ENCODE measurements at places on chromosomes 4 and X.

- DNase-seq: no peak
Measured at GRCh38 chr4:138158746-138159297, 83.3 kb downstream of the SLC7A11 start.

DNA sequence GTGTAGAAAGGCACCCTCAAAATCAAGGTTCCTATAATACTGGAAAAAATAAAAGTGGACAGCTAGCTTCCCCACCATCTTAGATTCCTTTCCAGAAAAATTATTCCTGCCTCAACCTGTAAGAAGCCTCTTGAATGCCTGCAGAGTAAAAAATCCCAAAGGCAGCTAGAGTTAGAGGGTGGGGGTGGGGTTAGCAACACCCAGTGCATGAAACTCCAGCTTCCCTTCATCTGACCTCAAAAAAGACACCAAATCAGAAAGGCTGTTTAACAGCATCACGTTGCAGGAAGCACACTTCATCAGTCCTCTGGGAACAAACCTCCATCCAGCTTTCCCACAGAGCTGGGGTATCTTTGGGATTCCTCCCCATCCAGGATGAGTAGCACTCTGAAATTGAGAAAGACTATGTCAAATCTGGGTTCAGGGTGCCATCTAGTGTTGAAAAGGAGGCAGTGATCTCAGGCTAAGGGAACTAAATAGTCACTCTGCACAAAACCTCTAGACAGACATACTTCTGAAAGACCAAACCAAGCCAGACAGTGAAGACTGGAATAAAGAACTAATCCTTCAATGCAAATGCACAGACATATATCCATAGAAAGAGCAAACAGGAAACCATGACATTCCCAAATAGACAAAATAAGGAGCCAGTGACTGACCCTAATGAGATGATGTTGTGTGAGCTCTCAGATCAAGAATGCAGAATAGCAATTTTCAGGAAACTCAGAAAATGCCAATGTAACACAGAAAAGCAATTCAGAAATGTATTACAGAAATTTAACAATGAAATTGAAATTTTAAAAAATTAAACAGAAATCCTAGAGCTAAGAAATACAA lies 97.9 kb downstream of the ARHGEF9 start:
- peak; percentile 40 for DNase-seq

DNA sequence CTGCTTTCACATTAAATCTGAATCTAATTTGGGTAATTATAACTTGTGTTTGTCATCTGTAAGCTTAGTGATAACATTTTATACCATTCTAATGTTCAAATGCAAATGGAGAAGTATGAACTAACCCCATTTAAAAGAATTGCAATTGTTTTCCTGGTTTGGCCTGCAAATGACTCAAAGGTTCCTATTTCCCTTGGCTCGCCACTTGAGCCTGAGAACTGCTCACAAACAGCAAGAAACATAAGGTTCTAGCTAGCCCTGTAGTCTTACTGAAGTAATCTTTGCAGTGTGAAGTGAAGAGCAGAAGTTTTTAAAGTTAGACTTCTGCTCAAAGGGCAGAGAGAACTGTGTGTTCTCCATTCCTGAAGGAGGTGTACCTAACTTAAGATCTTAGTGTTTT lies 27.2 kb downstream of the UPRT start:
- no peak for DNase-seq

- DNase-seq: no peak
Measured at GRCh38 chr4:26400132-26400531, 79.3 kb downstream of the RBPJ start.

GRCh38 chr4:7819446-7819845 lies 120.2 kb downstream of the AFAP1 start:
- no peak for DNase-seq

DNA sequence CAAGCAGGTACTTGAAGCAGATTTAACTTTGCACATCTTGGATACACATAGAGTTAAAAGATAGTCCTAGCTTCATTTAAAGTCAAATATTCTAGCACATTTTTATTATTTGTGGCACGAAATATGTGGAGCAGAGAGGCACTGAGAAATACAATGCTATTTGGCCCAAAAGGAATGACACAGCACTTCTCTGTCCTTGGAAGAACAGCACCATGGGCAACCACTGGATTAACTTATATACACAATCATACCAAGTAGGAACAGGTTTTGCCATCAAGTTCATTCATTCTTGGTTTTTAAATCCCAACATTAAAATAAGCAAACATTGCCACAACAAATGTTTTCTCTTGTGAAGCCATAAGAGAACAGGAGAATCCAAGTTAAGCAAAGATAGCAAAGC lies 924 bp upstream of the ENAM start:
- DNase-seq: no peak

DNA sequence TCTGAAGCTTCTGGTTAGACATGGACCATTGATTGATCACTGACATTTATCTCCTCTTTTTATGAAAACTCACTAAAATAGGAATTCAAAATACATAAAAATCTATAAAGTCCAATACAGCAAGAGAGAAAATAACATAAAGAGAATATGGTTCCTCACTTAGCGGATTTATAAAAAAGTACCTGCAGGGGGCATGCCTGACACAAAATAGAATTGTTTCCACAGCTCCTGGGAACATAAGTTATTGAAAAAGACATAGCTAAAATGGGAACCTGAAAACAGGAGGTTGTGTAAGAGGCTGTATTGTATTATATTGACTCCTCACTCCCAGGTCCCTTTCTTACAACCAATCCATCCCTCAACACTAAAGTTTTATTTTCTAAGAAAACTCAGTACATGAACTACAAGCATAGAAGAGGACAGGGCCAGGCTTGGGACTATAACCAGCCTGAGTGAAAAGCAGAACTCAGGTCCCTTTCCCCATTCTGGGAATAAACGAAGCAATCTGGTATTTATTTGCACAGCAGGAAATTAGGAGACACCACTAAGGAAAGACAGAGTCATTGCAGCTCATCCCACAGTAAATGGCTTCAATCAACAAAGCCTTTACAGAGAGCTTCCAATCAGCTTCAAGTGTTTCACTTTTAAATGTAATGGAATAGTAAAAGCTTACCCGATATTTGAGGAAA lies 121.1 kb upstream of the NDST4 start:
- DNase-seq: peak; percentile 19

DNA sequence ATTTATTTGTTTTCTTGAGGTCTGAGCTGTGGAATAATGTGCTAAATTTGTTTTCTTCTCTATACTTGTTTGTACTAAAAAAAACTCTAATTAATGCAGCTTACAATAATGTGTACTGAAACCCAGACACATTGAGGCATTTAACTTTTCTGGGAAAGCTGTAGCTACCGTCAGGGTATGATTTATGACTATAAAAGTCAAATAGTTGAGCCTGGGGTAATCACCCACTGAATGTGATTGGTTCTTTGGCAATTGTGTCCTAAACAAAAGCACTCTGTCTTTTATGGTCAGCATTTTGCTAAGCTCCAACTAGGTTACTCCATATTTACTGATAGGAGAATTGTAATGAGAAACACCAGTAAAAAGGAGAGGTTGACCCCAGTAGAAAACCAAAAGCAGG lies 65.9 kb upstream of the CBLL2 start:
- DNase-seq: no peak

- no peak for DNase-seq
Measured at GRCh38 chr4:80990851-80991250, 39.7 kb upstream of the BMP3 start.

DNA sequence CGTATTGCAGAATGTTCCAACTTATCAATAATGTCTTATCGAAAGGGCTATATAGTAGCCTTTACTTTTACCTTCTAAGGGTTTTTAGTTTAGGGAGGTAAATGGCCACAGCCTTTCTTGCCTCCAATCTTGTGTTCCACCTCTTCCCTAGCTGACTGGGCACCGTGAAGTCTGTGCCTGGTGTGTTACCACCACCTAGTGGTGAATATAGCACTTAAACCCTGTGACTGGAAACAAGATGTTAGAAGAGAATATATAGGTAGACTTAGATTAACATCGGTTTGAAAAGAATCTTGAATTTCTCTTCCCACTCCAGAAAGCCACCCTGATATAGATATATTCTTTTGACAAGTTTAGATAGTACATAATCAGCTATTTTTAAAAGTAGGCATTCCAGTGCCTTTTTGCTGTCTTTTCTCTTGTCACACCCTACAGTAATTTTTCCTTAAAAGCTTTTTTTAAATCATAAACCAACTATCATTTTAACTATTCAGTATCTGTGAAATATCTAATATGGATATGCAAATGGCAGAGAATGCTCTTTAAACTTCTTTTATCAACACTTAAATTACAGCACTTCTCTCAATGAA lies 27.8 kb upstream of the ADH7 start:
- DNase-seq: peak; percentile 68

DNA sequence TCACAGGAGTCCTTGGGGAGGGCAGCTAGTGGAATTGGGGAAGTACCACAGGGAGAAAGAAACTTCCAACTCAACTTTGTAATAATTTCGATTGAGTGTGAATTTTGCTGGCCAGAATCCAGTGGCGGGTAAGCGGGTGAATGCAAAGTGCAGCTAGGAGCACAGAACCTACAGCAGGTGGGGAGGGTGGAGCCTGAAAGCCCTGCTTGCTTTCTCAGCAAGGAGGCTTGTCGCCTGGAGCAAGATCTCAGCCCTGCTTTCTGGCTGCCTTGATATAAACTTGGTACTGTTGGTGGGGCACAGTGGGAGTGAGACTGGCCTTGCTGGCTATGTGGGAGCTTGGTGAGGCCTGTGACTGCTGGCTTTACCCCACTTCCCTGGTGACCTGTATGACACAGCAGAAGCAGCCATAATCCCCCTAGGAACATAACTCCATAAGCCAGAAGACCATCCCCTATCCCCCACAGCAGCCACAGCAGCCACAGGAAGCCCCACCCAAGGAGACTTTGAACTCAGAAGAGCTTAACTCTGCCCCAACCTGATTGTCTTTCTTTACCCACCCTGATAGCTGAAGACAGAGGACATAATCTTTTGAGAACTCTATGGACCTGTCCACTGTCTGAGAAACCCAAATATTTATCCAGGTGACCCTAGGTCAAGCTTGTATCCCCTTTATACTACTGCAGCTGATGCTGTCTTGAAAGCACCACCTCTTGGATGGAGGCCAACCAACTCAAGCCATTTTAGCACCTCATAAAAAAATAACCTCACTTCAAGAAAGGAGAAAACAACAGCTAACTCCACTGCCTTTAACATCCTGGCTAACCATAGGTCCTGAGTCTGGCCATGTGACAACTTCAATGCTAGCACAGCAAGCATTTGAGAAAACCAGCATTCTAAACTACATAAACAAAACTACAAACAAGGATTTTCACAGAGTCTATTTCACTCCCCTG lies 87.2 kb upstream of the PDE5A start:
- DNase-seq: no peak

DNA sequence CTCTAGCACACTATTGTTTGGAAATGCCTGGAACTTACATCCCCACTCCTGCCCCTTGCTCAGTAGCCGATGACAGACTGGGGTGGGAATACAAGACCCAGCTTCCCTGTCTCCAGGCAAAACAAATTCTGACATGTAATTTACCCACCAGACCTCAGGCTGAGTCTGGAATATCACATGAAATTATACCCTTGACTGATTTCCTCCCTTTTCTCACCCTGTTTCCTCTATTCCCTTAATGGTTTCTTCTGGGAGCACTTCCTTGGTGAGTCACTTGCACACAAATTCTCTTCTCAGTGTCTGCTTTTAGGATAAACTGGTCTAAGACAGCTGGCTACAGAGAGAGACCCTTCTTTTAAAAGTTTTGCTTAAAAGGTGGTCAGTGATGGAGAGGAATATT lies 65.8 kb upstream of the DIPK2B start:
- DNase-seq: no peak

DNA sequence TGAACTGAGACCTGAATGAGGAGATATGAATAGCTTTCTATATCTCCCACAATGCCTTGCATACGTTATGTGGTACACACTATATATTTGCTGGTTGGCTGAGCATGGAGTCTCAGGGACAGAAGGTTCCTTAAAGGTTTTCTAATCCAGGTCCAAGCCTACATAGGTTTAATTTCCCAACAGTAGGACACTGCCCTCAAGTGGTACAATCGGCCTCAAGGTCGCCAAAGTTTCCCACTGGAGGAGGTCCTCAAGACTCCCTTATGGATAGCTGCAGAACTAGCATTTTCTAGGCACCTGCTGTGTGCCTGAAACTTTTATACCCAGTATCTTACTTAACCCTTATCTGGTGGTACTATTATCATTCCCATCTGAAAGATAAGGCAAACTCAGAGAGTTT lies 21.0 kb upstream of the EFNB1 start:
- DNase-seq: no peak

DNA sequence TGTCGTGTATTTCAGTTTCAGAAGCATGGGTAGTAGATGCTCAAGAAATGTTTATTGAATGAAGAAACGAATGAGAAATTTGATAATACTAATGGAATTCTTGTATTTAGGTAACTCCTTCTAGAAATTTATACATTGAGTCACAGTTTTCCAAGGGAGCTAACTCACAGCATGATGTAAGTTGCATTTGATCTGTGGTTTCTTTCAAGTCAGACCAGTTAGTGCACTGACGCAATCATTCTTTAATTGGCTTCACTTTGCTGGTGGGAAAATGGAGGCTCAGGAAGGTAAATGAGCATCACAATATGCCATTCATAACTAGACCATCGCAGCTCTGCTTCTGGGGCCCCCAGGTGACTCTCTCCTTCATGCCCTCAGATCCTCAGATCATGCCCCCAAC lies 17.3 kb upstream of the CWH43 start:
- DNase-seq: no peak

GRCh38 chrX:71102292-71102691 lies 4.2 kb downstream of the CXorf65 start:
- no peak for DNase-seq

- DNase-seq: no peak
Measured at GRCh38 chrX:37993837-37994619, 12.3 kb upstream of the SYTL5 start.

- no peak for DNase-seq
Measured at GRCh38 chr4:885353-885752, 46.8 kb downstream of the GAK start.

DNA sequence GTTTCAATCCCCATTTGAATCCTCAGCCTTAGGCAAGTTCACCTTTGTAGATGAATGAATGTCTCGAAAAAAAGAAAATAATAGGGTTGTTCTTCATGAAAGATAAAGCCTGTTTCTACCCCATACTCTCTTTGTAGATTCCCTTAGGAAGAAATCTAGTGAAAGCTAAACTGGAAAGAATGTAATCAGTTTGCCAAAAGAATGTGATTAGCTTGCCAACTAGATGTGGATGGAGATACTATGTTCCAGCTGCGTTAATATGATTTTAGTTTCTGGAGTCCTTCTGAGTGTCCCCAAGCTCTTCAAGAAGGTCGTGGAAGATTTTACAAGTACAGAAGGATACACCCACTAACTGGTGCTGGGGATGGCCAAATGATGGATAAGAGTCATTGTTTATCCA lies 162.3 kb upstream of the EDNRA start:
- DNase-seq: no peak

- DNase-seq: no peak
Measured at GRCh38 chrX:8724300-8724699, 7.6 kb downstream of the ANOS1 start.
